Peyer's patch (tissue), 4 donors: ENCODE measurements at places on chromosomes 5 and 9. TPM values are rescaled to one million over a fixed set of nuclear protein-coding genes. Genes with fewer than 3 reads are reported as not detected.

DNA sequence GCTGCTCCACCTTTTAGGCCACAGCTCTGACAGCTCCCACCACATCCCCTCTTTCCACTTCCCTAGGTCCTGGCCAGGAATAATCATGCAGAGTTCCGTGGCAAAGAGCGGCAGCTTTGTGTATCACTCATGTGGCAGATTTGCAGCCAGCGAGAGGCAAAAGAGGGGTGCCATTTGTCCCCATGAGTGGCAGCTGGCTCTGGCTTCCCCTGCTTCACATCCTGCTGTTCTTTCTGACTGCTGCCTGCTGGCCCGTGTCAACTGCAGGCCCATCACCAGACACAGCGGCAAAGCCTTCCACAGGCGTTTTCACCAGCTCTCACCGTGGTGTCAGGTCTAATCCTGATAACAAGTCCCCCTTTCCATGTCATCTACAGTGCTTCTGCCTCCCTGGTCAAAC is 430.6 kb upstream of the DAP start:
- no peak overlapping the region for H3K4me3 ChIP-seq
- no peak overlapping the region for H3K27ac ChIP-seq
- H3K36me3 ChIP-seq = no peaks in the 10 kb centered on the region
- H3K4me1 ChIP-seq = no peaks in the 10 kb centered on the region

DNA sequence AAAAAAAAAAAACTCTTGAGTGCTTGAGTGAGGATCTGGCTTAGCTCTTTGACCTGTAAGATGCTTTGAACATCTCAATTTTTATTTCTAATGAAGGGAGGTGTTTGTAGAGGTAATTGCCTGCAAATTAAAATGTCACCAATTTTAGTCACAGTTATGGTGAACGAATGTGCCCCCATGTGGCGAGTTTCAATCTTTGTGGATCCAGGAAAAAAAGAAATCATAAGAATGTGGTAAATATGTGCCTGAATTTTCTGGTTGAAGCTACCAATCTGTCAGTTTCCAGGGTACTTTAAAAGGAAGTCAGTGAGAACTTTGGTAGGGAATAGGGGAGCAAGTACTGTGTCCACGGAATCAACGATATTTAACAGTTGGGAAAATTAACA is 1772.4 kb upstream of the CDH9 start:
- H3K36me3 ChIP-seq = no peaks in the 10 kb centered on the region
- H3K27me3 ChIP-seq = no peaks in the 10 kb centered on the region
- DNase-seq = no peak

GRCh38 chr5:37436146-37436934 is 57.2 kb downstream of the WDR70 start:
- no peaks in the 10 kb centered on the region for H3K36me3 ChIP-seq
- H3K27ac ChIP-seq = no peak overlapping the region
- no peaks in the 10 kb centered on the region for H3K4me1 ChIP-seq
- no peaks in the 10 kb centered on the region for H3K27me3 ChIP-seq
- H3K4me3 ChIP-seq = no peak overlapping the region
- no peak for DNase-seq

DNA sequence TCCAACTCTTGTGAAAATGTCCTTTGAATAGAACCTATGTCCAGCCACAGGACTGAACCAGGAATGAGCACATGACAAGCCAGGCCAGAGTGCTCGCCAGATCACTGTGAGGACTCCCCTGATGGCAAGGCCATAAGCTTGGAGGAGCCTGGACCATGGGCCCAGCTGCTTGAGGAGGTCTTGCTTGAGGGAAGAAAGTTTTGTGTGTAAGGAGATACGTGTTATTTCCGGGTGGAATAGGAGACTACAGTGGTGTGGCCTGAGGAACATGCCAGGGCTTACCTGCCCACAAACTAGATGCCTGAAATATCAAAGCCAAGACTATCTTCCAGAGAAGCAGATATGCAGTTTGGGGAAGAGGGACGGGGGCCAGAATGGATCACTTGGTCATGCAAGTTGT is 84.7 kb downstream of the LIFR start:
- H3K27me3 ChIP-seq = no peaks in the 10 kb centered on the region
- H3K4me3 ChIP-seq = no peak overlapping the region
- no peak overlapping the region for H3K27ac ChIP-seq
- no peaks in the 10 kb centered on the region for H3K36me3 ChIP-seq
- no peak for DNase-seq

DNA sequence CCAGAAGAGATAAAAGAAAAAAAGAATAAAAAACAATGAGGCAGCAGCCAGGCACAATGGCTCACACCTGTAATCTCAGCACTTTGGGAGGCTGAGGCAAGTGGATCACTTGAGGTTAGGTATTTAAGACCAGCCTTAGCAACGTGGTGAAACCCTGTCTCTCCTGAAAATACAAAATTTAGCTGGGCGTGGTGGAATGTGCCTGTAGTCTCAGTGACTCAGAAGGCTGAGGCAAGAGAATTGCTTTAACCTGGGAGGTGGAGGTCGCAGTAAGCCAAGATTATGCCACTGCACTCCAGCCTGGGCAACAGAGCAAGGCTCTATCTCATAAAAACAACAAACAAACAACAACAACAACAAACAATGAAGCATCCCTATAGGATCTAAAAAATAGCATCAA is 121.5 kb downstream of the HMHB1 start:
- H3K36me3 ChIP-seq = no peaks in the 10 kb centered on the region
- no peaks in the 10 kb centered on the region for H3K4me1 ChIP-seq
- no peak overlapping the region for H3K4me3 ChIP-seq
- no peaks in the 10 kb centered on the region for H3K27me3 ChIP-seq
- DNase-seq = no peak

GRCh38 chr5:145506185-145506850 is 328.8 kb downstream of the PRELID2 start:
- no peaks in the 10 kb centered on the region for H3K27me3 ChIP-seq
- DNase-seq = no peak
- no peak overlapping the region for H3K4me3 ChIP-seq
- H3K36me3 ChIP-seq = no peaks in the 10 kb centered on the region
- no peak overlapping the region for H3K27ac ChIP-seq

- no peaks in the 10 kb centered on the region for H3K27me3 ChIP-seq
- peak overlapping the region; percentile 66 for H3K4me3 ChIP-seq
- no peaks in the 10 kb centered on the region for H3K36me3 ChIP-seq
- H3K27ac ChIP-seq = peak overlapping the region; percentile 94
- H3K4me1 ChIP-seq = peaks cover 5% of the 10 kb centered on the region
Observed at GRCh38 chr5:139341187-139341688, 416 bp upstream of the PAIP2 start.

Gene SUSD3
- 5.5 TPM for total RNA-seq

Gene EMB
- 87.0 TPM for total RNA-seq
